AG10803 (cell line): ENCODE measurements at places on chromosomes 2 and 18.

DNA sequence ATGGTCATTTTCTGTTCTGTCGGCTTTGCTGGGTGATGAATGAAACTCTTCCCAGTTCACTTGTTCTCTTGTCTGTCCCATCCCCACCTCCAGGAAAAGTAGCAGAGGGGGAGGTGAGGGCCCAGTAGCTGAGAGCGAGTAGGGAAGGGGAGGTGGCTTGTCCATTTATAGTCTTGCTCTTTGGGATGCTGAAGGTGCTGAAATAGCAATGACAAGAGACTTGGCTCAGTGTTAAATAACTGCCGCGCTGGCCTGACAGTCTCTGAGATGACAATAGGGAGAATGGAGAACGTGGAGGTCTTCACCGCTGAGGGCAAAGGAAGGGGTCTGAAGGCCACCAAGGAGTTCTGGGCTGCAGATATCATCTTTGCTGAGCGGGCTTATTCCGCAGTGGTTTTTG is at the start of gene SMYD1:
Gene SMYD1, plus strand, starts transcription at position 228 of the 400 bp plus-strand sequence. Its CDS starts 40 bp downstream, at position 268.
- no peak for DNase-seq

DNA sequence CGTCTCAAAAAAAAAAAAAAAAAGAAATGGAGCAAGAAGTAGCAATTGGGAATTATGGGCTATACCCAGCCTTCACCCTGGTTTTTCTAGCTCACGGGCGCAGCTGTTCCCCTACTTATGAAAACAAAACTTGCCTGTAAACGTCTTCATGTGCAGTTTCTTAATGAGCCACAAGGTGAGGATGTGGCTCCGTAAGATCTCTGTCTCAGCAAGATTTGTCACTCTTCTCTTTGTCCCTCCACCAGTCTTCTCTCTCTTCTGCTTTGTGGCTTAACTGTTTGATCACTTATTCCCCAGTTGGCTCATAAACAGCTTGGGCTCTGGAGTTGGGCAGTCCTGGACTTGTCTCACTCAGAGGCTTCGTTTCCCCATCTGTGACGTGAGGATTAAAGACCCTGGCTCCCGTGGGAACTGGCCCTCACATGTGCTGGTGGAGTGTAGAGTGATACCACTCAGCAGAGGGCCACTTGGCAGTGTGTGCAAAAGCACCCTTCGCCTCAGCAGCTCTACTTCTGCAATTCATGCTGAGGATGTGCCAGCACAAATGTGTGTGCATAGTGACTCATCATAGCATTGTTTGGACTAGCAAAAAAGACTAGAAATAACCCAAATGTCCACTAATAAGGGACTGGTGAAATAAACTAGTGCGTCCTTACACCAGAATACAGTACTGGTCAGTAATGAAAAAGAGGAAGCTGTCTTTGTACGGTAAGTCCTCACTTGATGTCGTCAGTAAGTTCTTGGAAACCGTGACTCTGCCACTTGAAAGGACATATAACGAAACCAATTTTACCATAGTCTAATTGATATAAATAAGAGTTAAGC is 8.7 kb downstream of the CEP68 start:
- DNase-seq, result peak; percentile 94

DNA sequence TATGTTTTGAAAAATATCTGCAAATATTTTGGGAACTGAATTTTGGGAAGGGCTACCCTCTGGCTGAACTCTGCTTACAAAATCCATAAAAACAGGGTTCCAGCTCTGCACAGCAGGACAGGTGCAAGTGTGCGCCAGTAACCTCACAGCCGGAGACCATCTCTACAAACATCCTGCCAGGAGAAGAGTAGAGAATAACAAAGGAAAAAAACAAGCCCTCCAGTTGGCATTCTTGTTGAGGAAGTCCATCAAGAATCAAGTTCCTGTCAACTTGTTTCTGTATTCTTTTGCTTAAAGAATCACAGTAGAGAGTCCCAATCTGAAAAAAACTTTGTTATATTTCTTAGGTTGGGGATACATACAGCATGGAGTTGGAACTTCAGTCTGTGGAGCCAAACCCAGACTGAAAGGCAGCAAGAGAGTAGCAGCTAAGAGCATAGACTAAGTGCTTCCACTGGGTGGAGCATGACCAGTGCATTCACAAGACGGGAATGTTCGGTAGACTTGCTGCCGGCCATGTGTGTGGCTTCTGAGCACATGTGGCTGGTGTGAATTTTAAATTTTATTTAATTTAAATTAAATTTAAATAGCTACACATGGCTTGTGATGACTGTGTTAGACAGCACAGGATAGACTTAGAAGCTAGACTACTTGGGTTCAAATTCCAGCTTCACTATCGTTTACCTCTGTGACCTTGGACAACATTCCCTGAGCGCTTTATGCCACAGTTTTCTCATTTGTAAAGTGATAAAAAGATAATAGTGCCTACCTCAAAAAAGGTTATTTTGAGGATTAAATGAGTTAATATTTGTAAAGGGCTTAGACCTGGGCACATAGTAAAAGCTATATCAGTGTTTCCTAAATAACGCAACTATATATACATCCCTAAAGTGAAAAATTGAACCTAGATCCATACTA is 41.9 kb downstream of the SPTBN1 start:
- DNase-seq, result peak; percentile 63

GRCh38 chr18:67425672-67426071 is 90.8 kb downstream of the DSEL start:
- DNase-seq, result peak; percentile 79

DNA sequence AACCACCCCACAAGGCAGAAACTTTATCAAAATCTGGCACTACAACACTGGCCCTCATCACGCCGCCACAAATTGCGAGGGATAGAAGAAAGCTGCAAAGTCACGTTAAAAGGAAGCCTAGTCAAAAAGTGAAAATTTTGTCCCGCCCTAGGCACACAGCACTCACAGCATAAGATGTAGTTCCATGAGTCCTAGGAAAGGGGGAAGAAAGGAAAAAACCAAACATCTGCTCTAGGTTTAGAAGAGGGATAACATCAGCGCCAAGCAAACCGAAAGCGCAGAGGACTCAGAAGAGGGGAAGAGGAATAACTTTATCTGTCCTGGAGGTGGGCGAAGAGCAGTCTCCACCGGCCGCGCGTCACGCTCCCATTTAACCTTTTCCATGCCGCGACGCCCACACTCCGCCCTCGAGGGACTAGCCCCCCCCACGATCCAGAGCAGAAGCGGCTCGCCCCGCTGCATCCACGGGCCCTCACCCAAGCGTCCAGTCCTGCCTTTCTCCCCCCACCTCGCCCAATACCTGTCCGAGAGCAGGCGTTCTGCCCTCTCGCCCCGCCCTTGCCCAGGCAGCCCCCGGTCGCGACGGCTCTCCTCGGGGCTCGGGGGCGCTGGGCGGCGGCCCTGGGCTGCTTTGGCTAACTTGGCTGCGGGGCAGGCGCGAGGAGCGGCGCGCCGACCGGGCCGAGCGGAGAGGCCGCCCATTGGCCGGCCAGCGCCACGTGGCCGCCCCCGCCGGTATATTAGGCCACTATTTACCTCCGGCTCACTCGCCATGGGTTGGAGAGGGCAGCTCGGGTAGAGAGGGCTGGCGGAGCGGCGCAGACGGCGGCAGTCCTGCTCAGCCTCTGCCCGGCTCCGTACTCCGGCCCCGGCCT is at the start of gene HOXD1:
Gene HOXD1, plus strand, starts transcription at position 770 of the 875 bp plus-strand sequence. CDS start 134 bp downstream, outside the sequence.
- DNase-seq, result peak; percentile 34

- no peak for DNase-seq
Measured at GRCh38 chr2:40564184-40564583, 112.3 kb upstream of the SLC8A1 start.
